ENCODE measurements at places on chromosomes 5 and 9. TPM values are rescaled to one million over a fixed set of nuclear protein-coding genes. Genes with fewer than 3 reads are reported as not detected.

DNA sequence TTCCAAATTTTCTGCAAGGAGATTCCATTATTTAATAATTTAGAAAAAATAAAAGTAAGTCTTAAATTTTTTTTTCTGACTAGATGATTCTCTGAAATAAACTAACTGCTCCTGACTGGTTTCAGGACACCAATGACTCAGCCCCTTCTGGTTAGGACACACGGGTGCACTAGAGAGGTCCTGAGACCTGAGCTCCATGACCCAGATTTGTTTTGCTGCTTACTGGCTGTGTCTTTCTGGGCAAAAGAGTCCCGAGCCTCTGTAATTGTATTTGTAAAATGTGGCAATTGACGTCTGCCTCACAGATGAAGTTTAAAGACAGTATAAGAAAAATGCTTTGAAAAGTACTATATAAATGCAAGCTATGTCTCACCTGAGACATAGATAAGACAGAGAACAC, 89.1 kb downstream of the SLC24A2 start:
- no peaks in the 10 kb centered on the region for H3K4me1 ChIP-seq
- H3K27me3 ChIP-seq, result no peaks in the 10 kb centered on the region
- H3K27ac ChIP-seq, result no peak overlapping the region
- H3K4me3 ChIP-seq, result no peak overlapping the region
- DNase-seq, result no peak

GRCh38 chr9:107273634-107274033, 9.4 kb upstream of the RAD23B start:
- no peaks in the 10 kb centered on the region for H3K36me3 ChIP-seq
- no peak overlapping the region for H3K4me3 ChIP-seq
- peaks cover 6% of the 10 kb centered on the region for H3K4me1 ChIP-seq

DNA sequence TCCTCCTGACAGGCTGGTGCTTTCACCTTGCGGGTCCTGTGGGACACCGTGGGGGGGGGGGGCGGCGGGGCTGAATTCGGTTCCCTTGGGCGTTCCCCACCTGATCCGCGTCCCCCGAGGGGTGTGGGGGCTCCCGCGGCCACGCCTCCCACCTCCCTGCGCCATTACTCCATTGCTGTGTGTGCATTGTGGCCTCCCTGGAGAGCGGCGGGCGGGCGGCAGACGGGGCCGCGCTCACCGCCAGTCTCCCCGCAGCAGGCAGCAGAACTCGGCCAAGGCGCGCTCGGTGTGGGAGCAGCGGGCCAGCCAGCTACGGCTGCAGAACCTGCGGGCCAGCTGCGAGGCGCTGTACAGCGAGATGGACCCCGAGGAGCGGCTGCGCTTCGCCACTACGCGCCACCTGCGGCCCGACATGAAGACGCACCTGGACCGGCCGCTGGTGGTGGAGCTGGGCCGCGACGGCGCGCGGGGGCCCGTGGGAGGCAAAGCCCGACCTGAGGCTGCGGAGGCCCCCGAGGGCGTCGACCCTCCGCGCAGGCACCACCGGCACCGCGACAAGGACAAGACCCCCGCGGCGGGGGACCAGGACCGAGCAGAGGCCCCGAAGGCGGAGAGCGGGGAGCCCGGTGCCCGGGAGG, 145.3 kb downstream of the CACNA1B start:
- H3K4me3 ChIP-seq, result no peak overlapping the region
- no peak overlapping the region for H3K27ac ChIP-seq
- H3K36me3 ChIP-seq, result no peaks in the 10 kb centered on the region
- H3K27me3 ChIP-seq, result peaks cover 43% of the 10 kb centered on the region
- DNase-seq, result peak; percentile 10
- no peaks in the 10 kb centered on the region for H3K4me1 ChIP-seq

DNA sequence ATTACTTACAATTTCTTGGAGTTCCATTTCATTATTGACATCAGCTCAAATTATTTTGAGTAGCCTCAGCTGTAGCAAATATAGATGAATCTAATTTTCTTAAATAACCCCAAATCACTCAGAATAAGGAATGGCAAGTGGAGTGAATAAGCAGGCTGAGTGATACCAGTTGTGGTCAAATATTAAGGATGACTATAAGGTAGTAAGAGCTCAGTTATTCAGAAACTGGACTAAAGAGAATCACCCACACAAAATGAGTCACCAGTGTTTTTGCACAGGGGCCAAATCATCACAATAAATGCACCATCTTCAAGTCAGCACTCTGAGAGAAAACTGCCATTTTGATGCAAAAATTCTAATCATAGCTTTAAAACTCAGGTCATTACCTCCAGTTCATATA, 128.9 kb upstream of the TARS1 start:
- no peak for DNase-seq
- peaks cover 19% of the 10 kb centered on the region for H3K4me1 ChIP-seq
- no peaks in the 10 kb centered on the region for H3K27me3 ChIP-seq
- H3K4me3 ChIP-seq, result no peak overlapping the region

DNA sequence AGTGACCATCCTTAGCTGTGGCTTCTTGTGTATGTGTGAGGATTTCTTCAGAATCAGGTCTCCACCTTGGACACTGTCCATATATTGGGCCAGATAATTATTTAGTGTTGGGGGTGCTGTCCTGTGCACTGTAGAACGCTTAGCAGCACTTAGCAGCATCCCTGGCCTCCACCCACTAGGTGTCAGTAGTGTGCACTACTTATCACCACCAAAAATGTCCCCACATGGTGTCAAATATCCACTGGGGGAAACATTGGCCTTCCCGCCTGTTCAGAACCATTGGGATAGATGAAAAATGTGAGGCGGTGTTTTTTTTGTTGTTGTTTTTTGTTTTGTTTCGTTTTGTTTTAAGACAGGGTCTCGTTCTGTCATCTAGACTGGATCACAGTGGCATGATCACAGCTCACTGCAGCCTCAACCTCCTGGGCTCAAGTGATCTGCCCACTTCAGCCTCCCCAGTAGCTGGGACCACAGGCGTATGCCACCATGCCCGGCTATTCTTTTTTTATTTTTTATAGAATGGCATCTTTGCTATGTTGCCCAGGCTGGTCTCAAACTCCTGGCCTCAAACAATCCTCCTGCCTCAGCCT, 67.7 kb downstream of the TENT4A start:
- H3K4me3 ChIP-seq, result no peak overlapping the region
- H3K36me3 ChIP-seq, result no peaks in the 10 kb centered on the region
- DNase-seq, result no peak
- no peak overlapping the region for H3K27ac ChIP-seq

DNA sequence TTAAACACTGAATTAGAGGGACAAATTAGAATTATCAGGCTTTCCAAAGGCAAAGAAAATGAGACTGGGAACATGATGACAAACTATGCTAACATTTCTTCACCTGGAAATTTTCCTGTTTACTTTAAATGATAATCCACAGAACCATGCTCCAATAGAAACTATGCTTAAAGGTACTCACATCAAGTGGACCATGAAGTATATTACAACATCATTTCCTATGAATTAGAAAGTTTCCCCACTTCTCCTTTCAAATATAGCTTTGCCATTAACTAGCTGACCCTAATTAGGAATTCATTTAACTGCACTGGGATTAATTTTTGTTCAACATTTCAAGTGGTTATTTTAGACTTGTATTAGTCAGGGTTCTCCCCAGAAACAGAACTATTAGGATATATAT, 81.4 kb downstream of the DTWD2 start:
- H3K36me3 ChIP-seq, result no peaks in the 10 kb centered on the region
- no peak for DNase-seq
- H3K4me3 ChIP-seq, result no peak overlapping the region
- H3K27me3 ChIP-seq, result no peaks in the 10 kb centered on the region
- no peaks in the 10 kb centered on the region for H3K4me1 ChIP-seq

DNA sequence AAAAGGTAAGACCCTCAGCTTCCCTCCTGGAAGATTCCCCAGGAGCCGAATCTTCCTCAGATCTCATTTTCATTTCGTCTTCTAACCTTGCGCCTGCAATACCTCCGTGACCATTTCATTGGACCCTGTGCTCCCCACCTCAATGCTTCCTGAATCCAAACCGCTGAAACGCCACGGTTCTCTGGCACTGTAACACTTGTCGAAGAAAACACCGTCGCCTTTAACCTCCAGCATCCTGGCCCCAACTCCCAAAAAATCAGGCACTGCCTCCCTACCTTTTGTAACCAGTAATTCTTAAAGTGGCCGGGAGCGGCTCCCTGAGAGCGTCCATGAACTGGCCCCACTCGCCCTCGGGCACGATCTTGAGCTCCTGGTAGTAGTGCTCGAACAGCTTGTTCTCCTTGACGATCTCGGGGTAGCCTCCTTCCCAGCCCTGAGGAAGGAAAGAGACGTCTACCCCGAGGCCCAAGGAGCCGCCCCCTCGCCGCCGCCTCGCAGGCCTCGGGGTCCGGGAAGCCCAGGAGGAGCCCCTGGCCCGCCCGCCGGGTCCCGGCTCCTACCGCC, 438 bp downstream of the NSUN2 start:
- no peak for DNase-seq
- H3K36me3 ChIP-seq, result peaks cover 29% of the 10 kb centered on the region
- H3K4me3 ChIP-seq, result peak overlapping the region; percentile 70
- H3K27ac ChIP-seq, result no peak overlapping the region
- peaks cover 11% of the 10 kb centered on the region for H3K4me1 ChIP-seq

DNA sequence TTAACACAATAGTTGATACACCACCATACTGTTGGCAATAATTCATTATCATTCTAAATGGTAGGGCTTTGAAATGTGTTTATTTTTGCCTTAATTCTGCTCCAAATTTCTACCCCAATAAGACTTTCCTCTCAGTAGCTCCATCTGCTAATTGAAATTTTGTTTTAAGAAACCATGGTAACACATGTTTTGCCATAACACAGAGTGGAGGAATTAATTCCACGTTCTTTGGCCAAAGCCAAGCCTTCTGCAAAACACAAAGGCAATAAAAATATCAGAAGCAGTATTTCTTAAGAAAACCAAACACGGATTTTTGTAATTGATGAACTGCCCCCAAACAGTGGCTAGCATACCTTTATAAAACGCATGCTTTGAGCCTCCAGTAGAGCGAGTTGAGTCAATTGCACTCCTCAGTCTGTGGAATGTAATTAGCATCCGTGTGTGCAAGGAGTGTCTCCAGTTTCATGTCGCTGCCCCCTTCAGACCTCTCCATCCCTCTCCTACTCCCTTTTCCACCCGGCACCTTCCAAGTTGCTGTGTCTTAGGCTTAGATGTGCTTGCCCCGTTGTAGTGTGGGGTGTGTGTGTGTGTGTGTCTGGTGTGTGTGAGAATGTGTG, 58.2 kb upstream of the CKS2 start:
- H3K27me3 ChIP-seq, result no peaks in the 10 kb centered on the region
- H3K4me1 ChIP-seq, result peaks cover 2% of the 10 kb centered on the region
- H3K4me3 ChIP-seq, result no peak overlapping the region
- H3K36me3 ChIP-seq, result no peaks in the 10 kb centered on the region
- H3K27ac ChIP-seq, result no peak overlapping the region

- H3K4me3 ChIP-seq, result no peak overlapping the region
- no peak overlapping the region for H3K27ac ChIP-seq
- DNase-seq, result no peak
- H3K36me3 ChIP-seq, result no peaks in the 10 kb centered on the region
Measured at GRCh38 chr5:122607818-122608217, 167.1 kb upstream of the SNX2 start.

DNA sequence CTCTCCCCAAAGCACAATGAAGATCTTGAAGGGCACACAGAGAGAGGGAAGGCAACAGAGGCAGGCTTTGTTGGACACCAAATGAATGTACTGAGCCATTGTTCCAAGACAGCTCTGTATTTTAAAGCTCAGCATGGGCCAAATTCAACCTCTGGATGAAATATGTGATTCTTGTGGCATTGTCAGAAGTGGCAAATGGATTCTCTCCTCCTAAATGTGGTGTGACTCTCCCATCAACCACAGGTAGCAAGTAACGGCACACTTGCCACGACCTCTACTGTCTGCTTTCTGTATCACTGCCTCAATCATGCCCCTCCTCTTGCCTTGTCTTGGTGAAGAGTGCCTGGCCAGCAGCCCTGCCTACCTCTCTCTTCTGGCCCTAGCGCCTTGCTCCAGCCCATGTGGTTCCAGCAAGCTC, 6.1 kb upstream of the MOB3B start:
- no peak overlapping the region for H3K4me3 ChIP-seq
- no peak for DNase-seq
- H3K27me3 ChIP-seq, result no peaks in the 10 kb centered on the region
- no peaks in the 10 kb centered on the region for H3K36me3 ChIP-seq
- no peak overlapping the region for H3K27ac ChIP-seq

GRCh38 chr5:160506006-160507004, 84.7 kb downstream of the PTTG1 start:
- no peaks in the 10 kb centered on the region for H3K27me3 ChIP-seq
- H3K27ac ChIP-seq, result no peak overlapping the region
- no peak overlapping the region for H3K4me3 ChIP-seq
- peak; percentile 28 for DNase-seq
- H3K4me1 ChIP-seq, result no peaks in the 10 kb centered on the region
- H3K36me3 ChIP-seq, result no peaks in the 10 kb centered on the region

GRCh38 chr5:53368966-53369605, 111.3 kb upstream of the FST start:
- H3K27me3 ChIP-seq, result no peaks in the 10 kb centered on the region
- no peak for DNase-seq
- H3K27ac ChIP-seq, result no peak overlapping the region
- H3K36me3 ChIP-seq, result no peaks in the 10 kb centered on the region

GRCh38 chr5:173187054-173187743, 42.9 kb downstream of the BNIP1 start:
- no peak overlapping the region for H3K4me3 ChIP-seq
- no peaks in the 10 kb centered on the region for H3K36me3 ChIP-seq
- no peak overlapping the region for H3K27ac ChIP-seq
- H3K27me3 ChIP-seq, result peaks cover 3% of the 10 kb centered on the region
- no peak for DNase-seq

DNA sequence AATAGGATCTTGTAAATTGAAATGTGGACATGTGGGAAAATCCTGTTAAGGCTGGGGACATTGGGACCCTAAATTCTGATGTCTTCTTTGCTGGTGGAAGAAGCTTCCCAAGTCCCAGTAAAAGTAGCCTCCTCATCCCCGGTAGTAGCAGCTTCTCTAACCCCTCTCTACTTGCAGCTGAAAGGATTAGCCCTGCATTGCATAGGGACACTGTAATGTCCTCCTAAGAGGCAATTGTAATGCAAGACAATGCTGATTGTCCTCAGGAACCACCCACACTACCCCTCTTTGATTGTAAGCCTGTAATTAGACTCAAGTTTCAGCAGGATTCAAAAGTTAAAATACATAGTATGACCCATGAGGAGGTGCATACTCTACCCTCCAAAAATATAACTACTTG, 1938.4 kb upstream of the C9orf72 start:
- no peaks in the 10 kb centered on the region for H3K36me3 ChIP-seq
- H3K27me3 ChIP-seq, result no peaks in the 10 kb centered on the region

ABO gene
- 19.6 TPM for polyA plus RNA-seq

IGIP gene
- 9.4 TPM for polyA plus RNA-seq

NIPAL4 gene
- 1.4 TPM for polyA plus RNA-seq

ANKRD31 gene
- polyA plus RNA-seq, result 0.21 TPM

SLC9A3 gene
- polyA plus RNA-seq, result 203 TPM

PCDH12 gene
- 6.2 TPM for polyA plus RNA-seq

POU5F2 gene
- 0.03 TPM for polyA plus RNA-seq

ANXA2R gene
- 1.4 TPM for polyA plus RNA-seq

CCL21 gene
- 60.4 TPM for polyA plus RNA-seq

TERT gene
- polyA plus RNA-seq, result 4.0 TPM

PPP3R2 gene
- 0.01 TPM for polyA plus RNA-seq

PLCXD3 gene
- 4.9 TPM for polyA plus RNA-seq

ACTBL2 gene
- polyA plus RNA-seq, result 0.01 TPM

IRX2 gene
- 0.01 TPM for polyA plus RNA-seq
